ENCODE measurements at places on chromosomes 5 and 9.

DNA sequence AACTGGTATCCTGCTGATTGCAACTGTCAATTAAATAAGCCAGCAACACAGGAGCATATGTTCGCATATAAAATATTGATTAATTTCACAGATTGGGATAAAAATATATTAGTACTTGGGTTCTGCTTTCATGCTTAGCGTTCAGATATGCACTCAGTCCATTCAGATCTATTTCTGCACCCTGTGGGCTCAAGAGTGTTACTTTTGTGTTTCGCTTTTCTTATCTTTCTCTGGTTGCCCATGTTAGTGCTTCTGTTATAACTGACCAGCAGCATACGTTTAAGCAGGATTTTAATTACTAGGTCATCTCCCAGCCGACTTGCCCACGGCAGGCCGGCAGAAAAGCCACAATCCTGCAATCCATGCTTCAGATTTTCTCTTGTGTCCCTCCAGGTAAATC lies 289.1 kb downstream of the EBF1 start:
- no peaks in the 10 kb centered on the region for H3K27me3 ChIP-seq
- H3K27ac ChIP-seq, result no peak overlapping the region
- no peak overlapping the region for H3K4me3 ChIP-seq
- DNase-seq, result no peak

- H3K27ac ChIP-seq, result no peak overlapping the region
These were observed 370.8 kb downstream of the NFIB start for GRCh38 chr9:13943176-13943575.

DNA sequence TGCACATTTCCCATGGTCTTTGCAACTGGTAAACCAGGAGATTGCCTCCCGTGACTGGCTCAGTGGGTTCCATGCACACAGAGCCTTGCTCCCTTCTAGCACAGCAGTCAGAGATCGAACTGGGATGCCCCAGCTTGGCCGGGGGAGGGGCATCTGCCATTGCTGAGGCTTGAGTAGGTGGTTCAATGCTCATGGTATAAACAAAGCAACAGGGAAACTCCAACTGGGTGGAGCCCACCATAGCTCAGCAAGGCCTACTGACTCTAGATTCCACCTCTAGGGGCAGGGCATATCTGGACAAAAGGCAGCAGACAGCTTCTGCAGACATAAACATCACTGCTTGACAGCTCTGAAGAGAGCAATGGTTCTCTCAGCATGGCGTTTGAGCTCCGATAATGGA lies 67.0 kb upstream of the PPP1R2B start:
- H3K4me1 ChIP-seq, result no peaks in the 10 kb centered on the region
- no peak overlapping the region for H3K27ac ChIP-seq
- H3K36me3 ChIP-seq, result no peaks in the 10 kb centered on the region
- DNase-seq, result no peak

GRCh38 chr9:95447660-95448420 lies 68.9 kb downstream of the PTCH1 start:
- H3K27ac ChIP-seq, result no peak overlapping the region
- H3K4me1 ChIP-seq, result peaks cover 3% of the 10 kb centered on the region
- no peak for DNase-seq
- peaks cover 36% of the 10 kb centered on the region for H3K27me3 ChIP-seq

- no peaks in the 10 kb centered on the region for H3K4me1 ChIP-seq
- no peaks in the 10 kb centered on the region for H3K27me3 ChIP-seq
- H3K36me3 ChIP-seq, result no peaks in the 10 kb centered on the region
These were observed 518.1 kb downstream of the AGTPBP1 start for GRCh38 chr9:85223506-85224125.

Data from thymus (tissue), 14 donors.